ENCODE measurements at places on chromosomes 7 and 10. TPM values are rescaled to one million over a fixed set of nuclear protein-coding genes. Genes with fewer than 3 reads are reported as not detected.

Gene WASHC2C
- 69.5 TPM for total RNA-seq

Gene KLF14
- not detected for total RNA-seq

Gene ACADSB
- 8.5 TPM for total RNA-seq

Gene MYPN
- total RNA-seq: 1.8 TPM
